Muscle of leg (tissue), 16 donors: ENCODE measurements at places on chromosomes 5 and 9. TPM values are rescaled to one million over a fixed set of nuclear protein-coding genes. Genes with fewer than 3 reads are reported as not detected.

- DNase-seq, result peak; percentile 9
These were observed 254.0 kb upstream of the IRX1 start for GRCh38 chr5:3341446-3342240.

DNA sequence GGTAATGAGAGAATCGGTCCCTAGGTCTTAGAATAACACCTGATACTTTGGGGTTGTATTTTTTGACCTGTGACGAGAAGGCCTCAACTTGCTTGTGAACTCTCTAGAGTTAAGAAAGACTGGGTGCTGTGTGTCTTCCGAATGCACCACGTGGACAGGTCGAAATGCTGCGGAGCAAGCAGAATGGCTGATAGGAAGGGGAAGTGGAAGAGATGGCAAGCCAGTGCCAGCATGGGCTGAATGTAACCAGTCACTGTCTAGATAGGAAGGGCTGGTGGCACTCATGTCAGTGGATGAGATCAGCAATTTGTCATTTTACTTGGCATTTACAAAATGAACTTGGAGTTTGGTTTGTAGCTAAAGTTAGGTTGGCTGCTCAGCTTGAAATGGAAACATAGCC, 5.6 kb downstream of the OTULINL start:
- peak; percentile 68 for DNase-seq

DNA sequence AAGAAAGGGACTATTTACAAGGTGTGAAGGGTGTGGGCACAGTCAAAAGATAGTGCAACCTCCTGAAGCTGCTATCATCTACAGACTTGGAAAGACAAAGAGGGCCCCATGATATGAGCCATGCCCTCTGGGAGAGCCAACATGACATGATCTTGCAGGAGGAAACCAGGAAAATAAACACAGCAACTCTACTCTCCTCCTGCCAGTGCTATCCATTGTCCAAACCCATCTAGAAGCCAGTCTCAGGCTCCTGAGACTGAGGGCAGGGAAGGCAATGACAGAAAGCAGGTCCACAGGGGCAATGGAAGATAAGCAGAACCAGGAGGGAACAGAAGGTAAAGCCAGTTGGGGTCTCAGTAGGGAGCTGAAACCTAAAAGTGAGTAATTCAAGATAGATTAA, 37.1 kb downstream of the PLPP1 start:
- no peak for DNase-seq

The PDE6A gene
- polyA plus RNA-seq, result 0.08 TPM

The HK3 gene
- 1.2 TPM for polyA plus RNA-seq
